ENCODE measurements at places on chromosomes 6 and 20. TPM values are rescaled to one million over a fixed set of nuclear protein-coding genes. Genes with fewer than 3 reads are reported as not detected.

DNA sequence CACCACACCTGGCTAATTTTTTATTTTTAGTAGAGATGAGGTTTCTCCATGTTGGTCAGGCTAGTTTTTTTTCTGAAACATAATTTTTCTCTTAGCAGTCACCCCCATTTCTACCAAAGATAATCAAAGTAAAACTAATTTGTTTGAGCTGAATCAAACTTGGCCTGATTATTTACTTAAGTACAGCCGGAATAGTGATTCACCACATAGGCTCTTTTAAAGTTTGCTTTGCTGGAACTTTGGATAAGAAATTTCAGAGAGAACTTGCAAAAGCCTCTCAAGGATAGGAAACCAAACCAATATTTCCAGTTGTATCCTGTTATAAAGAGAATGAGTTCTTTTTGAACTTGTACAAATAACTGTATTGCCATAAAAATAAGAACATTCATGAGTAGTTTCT, 105.0 kb upstream of the SYNCRIP start:
- peak overlapping the region; percentile 48 for H3K27ac ChIP-seq
- H3K36me3 ChIP-seq, result no peaks in the 10 kb centered on the region
- H3K4me1 ChIP-seq, result peaks cover 13% of the 10 kb centered on the region
- DNase-seq, result peak; percentile 73

DNA sequence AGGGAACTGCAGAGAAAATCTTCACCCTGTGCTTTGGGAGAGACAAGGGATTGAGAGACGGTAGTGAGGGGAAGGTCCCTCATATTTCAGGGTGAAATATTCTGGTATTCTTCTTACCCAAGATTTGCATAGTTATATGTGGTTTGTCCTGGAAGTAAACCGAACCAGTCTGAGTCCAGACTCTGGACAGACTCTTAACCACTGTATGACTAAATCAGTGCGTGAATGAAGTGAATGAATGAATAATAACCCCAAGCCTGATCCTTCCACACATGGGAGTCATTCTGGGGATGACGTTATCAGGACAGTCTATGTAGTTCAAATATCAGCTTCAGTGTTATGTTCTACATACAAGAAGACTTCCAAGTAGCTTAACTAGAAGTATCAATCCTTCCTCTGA, 690.7 kb downstream of the KIF16B start:
- no peak overlapping the region for H3K4me3 ChIP-seq
- peak; percentile 11 for DNase-seq
- no peaks in the 10 kb centered on the region for H3K4me1 ChIP-seq
- no peak overlapping the region for H3K27ac ChIP-seq
- no peaks in the 10 kb centered on the region for H3K27me3 ChIP-seq

GRCh38 chr6:139051396-139052060, 23.0 kb downstream of the ABRACL start:
- no peak overlapping the region for H3K4me3 ChIP-seq
- no peaks in the 10 kb centered on the region for H3K4me1 ChIP-seq

DNA sequence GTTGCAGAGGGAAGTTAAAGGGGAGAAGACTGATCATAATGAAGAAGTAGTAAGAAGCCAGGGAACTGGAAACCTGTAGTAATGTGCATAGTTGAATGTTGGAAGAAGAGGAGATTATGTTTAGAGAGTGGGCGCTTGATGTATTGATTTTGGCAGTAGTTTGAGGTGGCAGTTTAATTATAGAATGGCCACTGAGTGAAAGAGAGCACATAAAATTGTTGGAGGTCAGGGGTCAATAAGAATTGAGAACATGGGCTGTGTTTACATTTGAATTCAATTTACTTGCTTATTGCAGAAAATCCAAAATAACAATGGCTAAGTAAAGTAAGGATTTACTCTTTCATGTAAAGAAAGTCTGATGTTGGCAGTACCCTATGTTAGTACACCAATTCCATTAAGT, 15.7 kb downstream of the VTA1 start:
- no peaks in the 10 kb centered on the region for H3K4me1 ChIP-seq
- no peak overlapping the region for H3K27ac ChIP-seq
- H3K36me3 ChIP-seq, result peaks cover 10% of the 10 kb centered on the region
- H3K4me3 ChIP-seq, result no peak overlapping the region
- no peak for DNase-seq

MUCL3 gene
- not detected for total RNA-seq

- no peak overlapping the region for H3K4me3 ChIP-seq
- DNase-seq, result no peak
- H3K4me1 ChIP-seq, result peaks cover 17% of the 10 kb centered on the region
- no peaks in the 10 kb centered on the region for H3K27me3 ChIP-seq
- no peak overlapping the region for H3K27ac ChIP-seq
These were observed 320.8 kb downstream of the SOX4 start for GRCh38 chr6:21914121-21914973.

PPDPF gene
- total RNA-seq, result 236 TPM

- H3K36me3 ChIP-seq, result no peaks in the 10 kb centered on the region
- DNase-seq, result peak; percentile 85
- peak within 1 kb of the TSS; percentile 92 for H3K27ac ChIP-seq
- peak within 1 kb of the TSS; percentile 94 for H3K4me3 ChIP-seq
These were observed at the start of gene RALY for GRCh38 chr20:33993576-33994221. Gene RALY, plus strand, starts transcription at chr20:33993911. Its CDS starts 78,164 bp downstream, at chr20:34072075.

- no peak overlapping the region for H3K27ac ChIP-seq
- peak; percentile 67 for DNase-seq
- H3K4me3 ChIP-seq, result no peak overlapping the region
- H3K4me1 ChIP-seq, result peaks cover 20% of the 10 kb centered on the region
These were observed 517.4 kb upstream of the JARID2 start for GRCh38 chr6:14728396-14729024.

- peaks cover 26% of the 10 kb centered on the region for H3K27me3 ChIP-seq
- H3K36me3 ChIP-seq, result no peaks in the 10 kb centered on the region
- no peak overlapping the region for H3K27ac ChIP-seq
- no peaks in the 10 kb centered on the region for H3K4me1 ChIP-seq
These were observed 2.0 kb downstream of the BPIFB2 start for GRCh38 chr20:33009214-33010132.

DNA sequence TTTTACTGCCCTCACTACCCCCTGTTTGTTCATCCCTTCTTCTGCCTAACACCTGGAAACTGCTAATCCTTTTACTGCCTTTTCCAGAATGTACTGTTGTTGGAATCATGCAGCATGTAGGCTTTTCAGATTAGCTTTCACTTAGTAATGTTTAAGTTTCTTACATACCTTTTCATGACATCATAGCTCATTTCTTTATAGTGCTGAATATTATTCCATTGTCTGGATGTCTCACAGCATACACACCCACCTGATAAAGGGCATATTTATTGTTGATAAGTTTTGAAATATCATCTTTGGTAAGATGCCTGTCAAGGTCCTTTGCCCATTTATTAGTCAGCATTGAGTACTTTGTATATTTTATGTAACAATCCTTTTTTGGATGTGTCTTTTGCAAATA, 588.2 kb upstream of the NRSN1 start:
- no peaks in the 10 kb centered on the region for H3K27me3 ChIP-seq
- H3K27ac ChIP-seq, result no peak overlapping the region
- DNase-seq, result no peak
- H3K4me1 ChIP-seq, result no peaks in the 10 kb centered on the region
- no peaks in the 10 kb centered on the region for H3K36me3 ChIP-seq

DNA sequence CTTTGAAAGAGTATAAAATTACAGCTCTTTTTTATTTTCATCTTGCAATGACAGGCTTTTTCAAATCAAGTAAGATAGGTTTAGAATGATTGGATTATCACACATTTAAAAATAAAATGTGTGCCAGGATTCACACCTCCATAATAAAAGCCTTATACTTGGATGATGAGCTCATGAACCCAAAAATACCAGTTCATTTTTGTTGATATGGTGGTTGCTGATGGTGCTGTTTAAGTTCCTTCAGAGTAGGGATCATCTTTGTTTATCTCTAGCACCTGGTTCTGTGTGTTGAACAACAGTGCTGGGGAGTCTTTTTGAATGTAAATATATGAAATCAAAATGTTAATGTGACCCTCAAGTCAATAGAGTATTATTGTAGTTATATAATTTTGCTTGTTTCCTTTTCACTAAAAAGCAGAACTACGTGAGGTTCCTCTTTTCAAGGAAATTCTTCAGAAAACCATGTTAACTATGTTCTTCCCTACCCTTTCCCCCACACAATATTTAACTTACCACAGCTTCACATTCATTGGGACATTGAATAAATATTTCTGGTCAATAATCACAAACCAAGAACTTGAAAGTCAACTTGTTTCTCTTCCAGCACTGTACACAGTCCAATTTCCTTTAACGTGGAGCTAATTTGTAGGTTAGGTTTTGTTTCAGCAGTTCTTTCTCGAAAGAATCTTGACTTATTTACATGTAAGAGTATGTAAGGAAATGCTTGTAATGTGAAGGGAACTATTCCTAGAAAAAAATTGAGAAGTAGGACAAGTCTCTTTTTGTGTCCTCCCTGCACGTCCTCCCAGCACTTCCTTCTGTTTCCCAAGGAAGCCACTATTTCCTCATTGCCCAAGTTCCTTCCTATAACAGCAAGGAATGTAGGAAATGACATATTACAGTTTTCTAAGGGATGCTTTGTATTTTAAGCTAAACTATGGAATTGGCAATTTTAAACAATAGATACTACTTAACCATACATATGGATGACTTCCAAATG, 945.9 kb upstream of the CITED2 start:
- no peaks in the 10 kb centered on the region for H3K36me3 ChIP-seq
- peaks cover 19% of the 10 kb centered on the region for H3K4me1 ChIP-seq
- H3K4me3 ChIP-seq, result no peak overlapping the region
- H3K27ac ChIP-seq, result no peak overlapping the region
- no peak for DNase-seq

- H3K4me1 ChIP-seq, result peaks cover 11% of the 10 kb centered on the region
- H3K27me3 ChIP-seq, result no peaks in the 10 kb centered on the region
- H3K4me3 ChIP-seq, result no peak overlapping the region
- DNase-seq, result no peak
- no peak overlapping the region for H3K27ac ChIP-seq
These were observed 2.8 kb upstream of the CALHM4 start for GRCh38 chr6:116550796-116551195.

LY6G6C gene
- not detected for total RNA-seq

- H3K36me3 ChIP-seq, result no peaks in the 10 kb centered on the region
- peak; percentile 53 for DNase-seq
- H3K27ac ChIP-seq, result no peak overlapping the region
These were observed 70.5 kb downstream of the COL19A1 start for GRCh38 chr6:69936674-69937363.

GRCh38 chr6:163892824-163893561, 478.5 kb downstream of the QKI start:
- H3K36me3 ChIP-seq, result no peaks in the 10 kb centered on the region
- no peaks in the 10 kb centered on the region for H3K27me3 ChIP-seq
- no peaks in the 10 kb centered on the region for H3K4me1 ChIP-seq
- no peak for DNase-seq
- H3K4me3 ChIP-seq, result no peak overlapping the region

- H3K27me3 ChIP-seq, result peaks cover 18% of the 10 kb centered on the region
- no peaks in the 10 kb centered on the region for H3K36me3 ChIP-seq
- no peak overlapping the region for H3K27ac ChIP-seq
- no peaks in the 10 kb centered on the region for H3K4me1 ChIP-seq
- H3K4me3 ChIP-seq, result no peak overlapping the region
These were observed 20.9 kb upstream of the PI3 start for GRCh38 chr20:45153752-45154151.

WASF1 gene
- 14.4 TPM for total RNA-seq

DNA sequence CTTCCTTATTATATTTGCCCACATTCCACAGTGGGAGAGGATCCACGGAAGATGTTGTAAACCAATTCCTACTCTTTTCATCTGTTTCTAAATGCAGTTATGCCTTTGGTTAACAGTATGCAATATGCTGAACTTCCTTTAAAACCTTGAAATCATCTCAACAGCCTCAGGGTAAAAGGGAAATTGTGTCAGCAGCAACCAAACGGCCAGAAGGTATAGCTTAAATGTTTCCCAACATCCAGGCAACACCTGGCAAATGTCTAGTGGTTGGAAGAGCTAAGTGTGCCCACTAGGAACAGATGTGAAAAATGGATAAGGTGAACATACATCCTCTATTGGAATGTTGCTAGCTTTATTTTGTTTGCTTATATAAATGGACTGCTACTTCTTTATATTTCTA, 164.8 kb downstream of the FAXC start:
- DNase-seq, result no peak
- H3K4me3 ChIP-seq, result no peak overlapping the region
- H3K27ac ChIP-seq, result no peak overlapping the region
- H3K4me1 ChIP-seq, result no peaks in the 10 kb centered on the region

TNFRSF21 gene
- total RNA-seq, result 2.9 TPM

DNA sequence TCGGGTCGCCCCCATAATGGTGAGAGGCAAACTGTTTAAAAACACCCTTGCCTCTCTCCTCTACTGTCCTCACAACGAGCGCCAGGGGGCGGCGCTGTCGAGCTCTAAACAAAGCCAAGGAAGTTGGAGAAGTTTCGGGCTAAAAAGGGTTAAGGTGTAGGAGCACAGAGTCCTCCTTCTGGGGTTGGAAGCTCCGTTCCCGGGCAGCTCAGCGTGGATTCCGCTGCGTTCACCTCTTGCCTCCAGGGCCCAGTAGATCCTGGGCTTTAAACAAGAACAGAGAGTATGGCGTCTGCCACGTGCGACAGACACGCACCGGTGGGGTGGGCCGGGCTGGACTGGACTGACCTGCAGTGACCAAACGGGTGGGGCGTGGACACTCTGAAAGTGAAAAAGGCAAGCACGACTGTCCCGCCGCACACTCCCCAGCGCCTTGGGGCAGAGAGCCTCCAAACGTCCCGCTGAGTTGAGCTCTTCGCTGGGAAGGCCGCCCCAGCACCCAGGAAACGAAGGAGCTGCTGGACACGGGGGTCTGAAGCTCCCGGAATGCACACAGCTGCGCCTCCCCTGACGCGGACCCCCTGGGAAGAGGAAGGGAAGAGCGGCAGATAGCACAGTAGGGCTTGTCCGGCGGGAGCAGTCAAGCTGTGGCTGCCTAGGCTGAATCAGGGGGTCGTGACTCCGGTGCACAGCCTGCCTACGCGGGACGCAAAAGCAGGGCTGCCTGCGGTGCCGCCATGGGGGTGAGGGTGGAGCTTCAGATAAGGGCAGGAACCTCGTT, 1.6 kb upstream of the THBD start:
- peak overlapping the region; percentile 77 for H3K4me3 ChIP-seq
- H3K4me1 ChIP-seq, result peaks cover 8% of the 10 kb centered on the region
- no peaks in the 10 kb centered on the region for H3K36me3 ChIP-seq
- H3K27me3 ChIP-seq, result no peaks in the 10 kb centered on the region

TRAPPC3L gene
- total RNA-seq, result not detected

Data from GM23248 (cell line).